ENCODE measurements at places on chromosomes 7 and 10.
A peak's percentile ranks its signal among the peaks of the same experiment; 100 is the strongest.

DNA sequence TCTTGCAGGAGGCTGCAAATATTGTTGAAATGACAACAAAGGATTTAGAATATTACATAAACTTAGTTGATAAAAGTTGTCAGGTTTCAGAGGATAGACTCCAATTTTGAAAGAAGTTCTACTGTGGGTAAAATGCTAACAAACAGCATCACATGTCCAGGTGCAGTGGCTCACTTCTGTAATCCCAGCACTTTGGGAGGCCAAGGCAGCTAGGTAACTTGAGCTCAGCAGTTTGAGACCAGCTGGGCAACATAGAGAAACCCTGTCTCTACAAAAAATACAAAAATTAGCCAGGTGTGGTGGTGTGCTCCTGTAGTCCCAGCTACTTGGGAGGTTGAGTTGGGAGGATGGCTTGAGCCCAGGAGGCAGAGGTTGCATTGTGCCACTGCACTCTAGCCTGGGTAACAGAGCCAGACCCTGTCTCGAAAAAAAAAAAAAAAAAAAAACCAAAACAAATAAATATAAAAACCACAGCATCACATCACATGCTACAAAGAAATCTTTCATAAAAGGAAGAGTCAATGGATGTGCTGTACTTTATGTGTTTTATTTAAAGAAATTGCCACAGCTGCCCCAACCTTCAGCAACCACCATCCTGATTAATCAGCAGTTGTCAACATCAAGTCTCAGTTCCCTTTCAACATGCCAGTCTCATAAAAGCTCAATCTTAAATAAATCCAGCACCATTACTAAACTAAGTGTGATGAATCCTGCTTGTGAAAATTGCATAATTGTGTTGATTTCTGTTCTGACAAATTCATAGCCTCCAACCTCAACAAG, 83.2 kb upstream of the MBL2 start:
- DNase-seq = no peak

DNA sequence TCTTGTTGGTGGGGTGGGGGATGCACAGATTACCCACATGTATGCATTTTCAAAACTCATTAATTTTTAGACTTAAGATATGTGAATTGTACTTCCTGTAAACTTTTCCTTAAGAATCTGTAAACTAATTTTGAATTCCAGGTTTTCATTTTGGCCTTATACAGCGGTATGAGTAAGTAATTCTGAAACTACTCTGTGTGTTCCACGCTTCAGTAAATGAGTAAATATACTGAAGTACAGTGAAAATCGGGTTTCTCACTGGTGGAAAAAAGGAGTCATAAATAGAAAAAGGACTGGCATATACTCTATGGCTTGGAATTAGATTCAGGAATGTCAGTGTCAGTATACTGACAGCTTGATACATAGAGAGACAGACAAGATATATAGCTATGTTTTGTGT, 72.8 kb downstream of the CTTNBP2 start:
- DNase-seq = no peak

GRCh38 chr10:7272008-7272407, 138.8 kb downstream of the SFMBT2 start:
- DNase-seq = no peak

DNA sequence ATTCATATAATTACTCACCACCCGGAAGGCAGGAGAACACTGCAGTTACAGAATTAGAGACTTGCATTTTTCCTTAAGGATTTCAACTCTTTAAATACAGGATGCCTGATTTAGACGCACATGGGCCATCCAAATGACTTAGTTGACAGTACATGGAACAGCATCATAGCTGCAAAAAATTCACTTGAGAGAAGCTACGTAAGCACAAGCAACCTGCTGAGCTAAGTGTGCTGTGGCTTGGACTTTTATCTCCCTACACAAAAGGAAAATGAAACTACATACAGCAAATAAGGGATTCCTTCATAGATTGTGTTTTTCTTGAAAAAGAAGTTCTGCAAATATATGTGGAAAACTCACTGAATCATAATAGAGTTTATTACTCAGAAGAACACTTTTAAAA, 152.6 kb downstream of the POU6F2 start:
- no peak for DNase-seq

GRCh38 chr10:47361293-47361692, 13.1 kb downstream of the RBP3 start:
- DNase-seq = peak; percentile 43

DNA sequence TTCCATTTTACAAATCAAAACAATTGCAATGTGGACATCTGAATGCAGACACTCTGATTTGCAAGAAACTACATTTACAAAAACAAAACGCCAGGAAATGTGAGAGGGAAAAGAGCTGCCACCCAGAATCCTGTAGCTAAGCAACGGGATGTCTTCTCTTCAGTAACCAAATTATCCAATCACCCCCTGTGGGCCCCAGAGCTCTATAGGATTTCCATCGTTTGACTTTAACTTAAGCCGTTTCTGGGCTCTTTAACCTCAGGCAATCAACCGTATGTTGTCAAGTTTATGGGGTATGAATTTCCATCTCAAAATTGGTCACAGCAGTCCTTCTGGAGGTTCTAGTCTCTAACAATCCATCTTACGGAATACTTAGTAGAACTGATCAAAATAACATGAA, 240.5 kb downstream of the ETV1 start:
- DNase-seq = no peak

DNA sequence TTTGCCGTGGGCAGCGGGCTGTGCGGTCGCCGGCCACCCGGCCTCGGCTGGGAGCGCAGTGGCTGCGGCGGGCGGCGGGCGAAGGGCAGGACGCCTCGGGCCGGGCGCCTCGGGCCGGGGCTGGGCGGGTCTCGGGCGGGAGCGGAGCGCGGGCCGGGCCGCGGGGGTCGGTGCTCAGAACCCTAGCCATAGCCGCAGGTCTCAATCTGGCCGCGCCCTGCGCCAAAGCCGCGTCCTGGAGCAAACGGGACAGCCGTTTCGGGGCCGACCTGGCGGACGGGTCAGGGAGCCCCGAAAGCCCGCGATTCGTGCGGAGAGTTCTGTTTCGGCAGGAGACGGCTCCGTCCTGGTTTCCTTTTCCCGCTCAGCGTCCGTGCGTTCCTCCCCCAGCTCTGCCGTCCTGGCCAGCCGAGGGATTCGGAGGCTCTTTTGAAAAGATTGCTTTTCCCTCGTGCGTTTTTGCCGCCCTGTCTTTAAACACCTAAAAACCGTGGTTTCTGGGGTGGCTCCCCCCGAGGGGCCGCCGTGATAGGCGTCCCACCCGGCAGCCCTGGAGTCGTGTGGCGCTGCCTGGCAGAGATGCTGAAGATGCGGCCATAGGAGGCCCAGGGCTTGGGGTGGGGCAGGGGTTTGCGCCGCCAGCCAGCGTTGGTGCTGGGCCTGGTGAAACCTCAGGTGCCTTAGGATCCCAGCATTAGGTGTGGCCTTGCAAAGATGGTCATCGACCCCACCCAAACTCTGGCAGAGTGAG, 727 bp downstream of the RET start:
- no peak for DNase-seq

- DNase-seq = no peak
Measured at GRCh38 chr10:131248376-131249165, 63.0 kb downstream of the TCERG1L start.
